ENCODE measurements at places on chromosomes 1 and 21.
A peak's percentile ranks its signal among the peaks of the same experiment; 100 is the strongest.

- DNase-seq, result no peak
Observed at GRCh38 chr21:42417533-42417932, 13.8 kb downstream of the UBASH3A start.

- DNase-seq, result no peak
Observed at GRCh38 chr1:66351913-66352312, 182.0 kb upstream of the SGIP1 start.

- DNase-seq, result no peak
Observed at GRCh38 chr1:54439550-54440223, 33.5 kb upstream of the SSBP3 start.

- DNase-seq, result no peak
Observed at GRCh38 chr1:185334182-185334581, 17.1 kb upstream of the IVNS1ABP start.

DNA sequence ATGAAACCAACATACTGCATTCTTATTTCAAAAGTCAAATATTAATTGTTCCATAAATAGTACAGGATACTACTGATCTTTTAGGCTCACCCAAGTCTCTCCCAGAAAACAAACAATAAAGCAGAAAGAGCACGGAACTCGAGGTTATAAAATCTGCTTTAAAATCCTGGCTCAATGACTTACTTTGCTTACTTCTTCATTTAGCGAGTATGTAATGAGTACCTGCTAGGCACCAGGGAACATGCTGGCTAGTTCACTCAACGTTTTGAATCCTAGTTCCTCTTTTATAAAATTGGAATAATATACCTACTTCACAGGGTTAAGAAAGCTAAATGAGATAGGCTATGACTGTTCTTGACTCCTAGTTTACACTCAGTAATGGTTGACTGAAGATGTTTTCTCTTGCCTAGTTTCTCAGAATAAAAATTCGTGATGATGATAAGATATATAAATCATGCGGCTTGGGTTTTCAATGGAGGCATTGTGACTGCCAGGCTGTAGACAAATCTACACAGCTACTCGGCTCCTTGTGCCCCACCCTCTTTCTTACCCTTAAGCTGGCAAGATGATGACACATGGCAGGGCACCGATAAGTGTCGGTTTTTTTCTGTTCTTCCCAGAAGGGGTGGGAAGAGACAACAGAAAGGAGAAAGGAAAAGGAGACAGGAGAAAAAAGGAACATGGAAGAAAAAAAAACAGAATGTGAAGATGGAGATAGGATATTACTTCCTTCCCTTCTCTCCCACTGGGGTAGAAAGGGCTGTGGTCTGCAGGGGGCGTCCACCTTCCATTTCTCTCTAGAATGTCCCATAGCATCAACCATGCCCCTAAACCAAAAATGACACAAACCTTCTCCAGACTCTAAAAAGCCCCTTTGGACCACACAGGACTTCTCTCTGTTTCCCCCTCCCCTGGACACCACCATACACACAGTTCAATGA lies 507.1 kb downstream of the SMYD3 start:
- no peak for DNase-seq

DNA sequence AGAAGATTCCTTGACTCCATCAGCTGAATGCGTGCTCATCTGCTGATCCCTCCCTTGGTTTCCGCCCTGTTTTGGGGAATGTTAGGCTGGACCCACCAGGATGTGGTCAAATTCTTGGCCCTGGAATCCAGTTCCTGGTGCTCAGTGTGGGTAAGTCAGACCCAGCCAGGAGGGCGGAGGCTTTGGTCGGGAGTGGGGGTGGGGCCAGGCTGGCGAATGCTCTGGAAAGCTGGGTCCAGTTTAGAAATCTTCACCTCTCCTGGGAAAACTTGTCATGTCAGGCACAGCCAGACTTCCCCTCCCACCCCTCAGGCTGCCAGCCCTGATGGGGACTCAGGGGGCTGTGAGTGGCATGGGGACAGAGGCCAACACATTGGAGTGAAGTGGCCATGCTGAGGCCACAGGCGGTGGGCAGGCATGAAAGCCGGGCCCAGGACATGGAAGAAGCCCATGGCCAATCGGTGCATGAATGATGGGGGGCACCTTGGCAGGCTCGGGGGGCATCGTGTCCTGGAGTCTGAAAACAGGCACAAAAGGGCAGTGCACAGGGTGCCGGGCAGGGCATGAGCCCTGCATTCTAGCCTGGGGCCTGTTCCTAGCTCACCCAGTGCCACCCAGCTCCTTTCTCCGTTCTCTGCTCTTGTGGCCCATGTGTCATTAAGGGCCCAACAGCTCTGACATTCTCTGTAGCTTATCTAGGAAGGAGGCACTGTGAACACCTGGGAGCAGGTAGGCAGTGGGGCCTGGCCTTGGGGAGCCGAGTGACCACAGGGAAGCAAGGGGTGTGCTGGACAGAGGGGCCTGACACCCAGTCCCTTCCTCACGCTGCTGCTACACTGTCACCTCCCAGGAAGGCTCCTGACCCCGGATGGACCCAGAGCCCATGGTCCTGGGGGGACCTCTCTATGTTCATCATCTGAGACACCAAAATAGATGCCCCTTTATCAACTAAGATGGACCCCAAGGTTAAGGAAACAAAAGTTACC lies 14.6 kb upstream of the PADI1 start:
- DNase-seq, result peak; percentile 91

GRCh38 chr21:16427587-16428087 lies 697.9 kb downstream of the USP25 start:
- DNase-seq, result no peak

GRCh38 chr1:89487972-89488371 lies 36.7 kb upstream of the LRRC8B start:
- DNase-seq, result no peak

DNA sequence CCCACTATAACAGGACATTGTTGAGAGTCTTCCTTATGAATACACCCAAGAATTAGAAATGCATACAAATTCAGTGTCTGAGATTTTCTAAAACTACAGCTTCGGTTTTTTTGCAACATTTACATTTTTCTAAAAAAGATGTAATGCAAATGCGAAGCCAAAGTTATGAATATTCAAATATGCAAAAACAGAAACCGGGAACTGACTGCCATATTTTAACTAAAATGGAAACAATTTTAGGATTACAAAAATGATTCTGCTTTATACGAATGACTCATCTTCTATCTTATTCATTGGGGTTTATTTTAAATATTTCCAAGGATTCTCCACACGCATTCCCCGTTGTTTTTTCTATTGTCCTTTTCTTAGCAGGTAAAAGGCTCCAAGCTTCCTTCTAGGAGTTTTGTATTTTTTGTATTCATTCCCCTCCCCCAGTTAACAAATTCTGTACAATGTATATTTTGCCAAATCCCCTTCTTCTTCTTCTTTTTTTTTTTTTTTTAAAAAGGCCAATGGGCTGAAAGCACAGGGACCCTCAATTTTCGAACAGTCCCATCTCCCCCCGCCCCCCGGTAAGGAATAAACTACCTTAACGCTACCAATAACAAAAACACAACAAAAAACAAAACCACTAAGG lies 1.0 kb downstream of the ARPC5 start:
- DNase-seq, result no peak

- no peak for DNase-seq
Observed at GRCh38 chr1:98112626-98113025, 191.8 kb upstream of the DPYD start.

GRCh38 chr1:17687145-17687544 lies 68.0 kb upstream of the ACTL8 start:
- peak; percentile 70 for DNase-seq

GRCh38 chr1:87757676-87758075 lies 429.0 kb downstream of the LMO4 start:
- DNase-seq, result no peak

- no peak for DNase-seq
Observed at GRCh38 chr1:65420590-65421350, at the start of the genes LEPR and LEPROT. Gene LEPR, plus strand, starts transcription at chr1:65420668. Its CDS starts 144,898 bp downstream, at chr1:65565566. Gene LEPROT, plus strand, starts transcription at chr1:65420668. Its CDS starts 57 bp downstream, at chr1:65420725.

GRCh38 chr21:29475329-29475728 lies 176.6 kb downstream of the BACH1 start:
- DNase-seq, result no peak

DNA sequence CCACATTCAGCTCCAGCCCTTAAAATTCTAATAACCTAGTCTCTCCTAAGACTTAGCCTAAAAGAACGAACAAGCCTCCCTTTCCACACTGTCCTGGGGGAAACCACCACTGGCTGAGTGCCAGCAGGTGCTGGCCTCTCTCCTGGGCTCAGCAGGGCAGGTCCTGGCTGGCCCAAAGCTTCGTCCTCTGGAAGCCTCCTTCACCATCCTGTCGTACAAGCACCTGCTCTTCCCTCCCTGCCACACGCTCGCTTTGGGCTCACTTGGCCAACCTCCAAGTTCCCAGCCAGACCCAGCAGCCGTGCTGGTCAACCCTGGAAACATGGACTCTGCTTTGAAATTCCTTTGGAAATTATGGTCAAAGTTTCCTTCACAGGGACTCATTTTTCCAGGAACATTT lies 58.2 kb upstream of the SLC25A33 start:
- DNase-seq, result no peak

DNA sequence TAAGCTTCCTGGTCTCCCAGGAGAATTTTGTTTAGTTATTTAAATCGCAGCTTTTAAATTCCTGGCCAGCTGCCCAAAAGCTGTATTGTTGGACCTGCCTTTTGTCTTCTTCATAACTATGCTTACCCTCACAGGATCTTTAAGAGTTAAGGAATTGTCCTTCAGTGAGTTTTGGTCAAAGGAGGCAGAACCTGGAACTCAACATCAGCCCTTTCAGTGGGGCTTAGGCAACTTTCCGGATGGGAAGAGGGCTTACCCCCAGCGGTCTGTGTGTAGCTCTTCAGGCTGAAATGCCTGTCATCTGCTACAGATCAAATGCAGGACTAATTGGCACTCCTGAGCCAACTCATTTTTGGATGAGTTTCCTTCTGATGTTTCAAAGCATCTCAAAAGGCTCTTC lies 402.6 kb downstream of the SIPA1L2 start:
- peak; percentile 29 for DNase-seq

DNA sequence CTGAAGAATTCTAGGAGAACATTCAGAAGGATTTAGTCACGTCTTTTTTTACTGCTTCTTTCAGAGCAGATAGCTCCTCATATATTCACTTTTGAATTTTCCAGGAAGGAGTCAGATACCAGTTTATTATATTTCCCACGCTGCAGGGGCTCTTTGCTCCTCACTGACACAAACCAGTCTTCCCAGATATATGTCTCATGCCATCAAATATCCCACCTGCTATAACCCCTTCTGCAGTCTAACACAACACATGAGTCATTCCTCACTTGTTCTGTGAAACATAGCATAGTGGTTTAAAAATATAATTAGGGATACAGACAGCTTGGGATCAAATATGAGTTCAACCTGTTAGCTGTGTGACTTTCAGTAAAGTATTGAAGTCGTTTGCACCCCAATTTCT lies 251.7 kb upstream of the DPYD start:
- no peak for DNase-seq

DNA sequence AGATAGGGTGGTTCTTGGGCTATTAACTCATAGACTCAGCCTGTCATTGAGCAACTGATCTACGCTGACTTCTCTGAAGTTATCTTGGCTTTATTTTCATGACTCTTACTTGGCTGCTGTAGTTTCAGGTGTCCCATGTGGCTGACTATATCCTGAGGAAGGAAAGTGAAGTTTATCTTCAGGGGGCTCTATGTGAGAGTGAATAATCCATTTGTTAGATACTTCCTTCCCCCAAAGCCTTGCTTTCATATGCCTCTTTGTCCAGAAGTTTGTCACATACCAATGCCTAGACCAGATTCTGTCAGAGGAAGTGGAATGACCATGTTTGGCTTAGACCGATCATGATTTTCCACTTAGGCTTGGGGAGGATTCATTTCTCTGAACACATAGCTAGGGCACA lies 27.9 kb upstream of the C1orf87 start:
- DNase-seq, result no peak

GRCh38 chr1:198830412-198830811 lies 191.6 kb downstream of the PTPRC start:
- DNase-seq, result no peak

GRCh38 chr1:160211046-160211790 lies 6.0 kb downstream of the PEA15 start:
- DNase-seq, result no peak

GRCh38 chr1:220691053-220691684 lies 1.0 kb downstream of the C1orf115 start:
- no peak for DNase-seq

- no peak for DNase-seq
Observed at GRCh38 chr1:9805006-9805508, 18.7 kb downstream of the CLSTN1 start.

GRCh38 chr1:119721896-119722295 lies 10.2 kb downstream of the PHGDH start:
- no peak for DNase-seq

- DNase-seq, result no peak
Observed at GRCh38 chr21:38121888-38122720, 134.7 kb upstream of the KCNJ15 start.

DNA sequence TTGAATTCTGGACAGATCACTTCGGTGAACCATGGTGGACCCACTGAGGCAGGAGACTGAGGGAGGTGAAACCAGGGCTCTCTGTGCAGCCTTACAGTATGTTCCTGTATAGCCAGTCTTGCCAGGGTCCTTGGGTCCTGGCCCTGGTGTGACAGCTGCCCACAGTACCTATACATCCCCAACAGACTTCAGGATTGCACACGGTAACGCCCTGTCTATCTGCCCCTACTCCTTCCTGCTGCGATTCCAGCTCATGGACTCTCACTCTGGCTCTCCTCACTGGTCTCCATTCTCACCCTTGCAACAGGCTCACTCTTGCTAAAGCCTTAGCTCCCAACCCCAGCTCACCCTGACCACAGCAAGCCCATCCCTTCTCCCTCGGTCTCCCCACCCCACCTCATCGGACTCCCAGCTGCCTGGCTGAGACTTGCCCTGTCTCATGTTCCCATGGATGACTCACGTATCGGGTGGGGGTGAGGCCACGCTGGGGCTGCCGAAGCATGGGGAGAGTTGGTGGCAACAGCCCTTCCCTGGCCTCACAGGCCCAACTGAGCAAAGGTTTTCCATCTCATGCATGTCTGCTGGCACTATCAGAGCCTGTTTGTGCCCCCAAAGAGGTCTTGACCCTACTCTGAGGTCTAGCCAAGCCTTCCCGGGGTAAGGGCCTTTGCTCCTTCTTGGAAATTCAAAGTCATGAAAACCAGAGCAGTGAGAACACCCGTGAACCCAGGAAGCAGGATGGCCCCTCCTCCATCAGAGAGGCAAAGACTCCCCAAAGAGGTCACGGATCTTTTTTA lies 7.1 kb downstream of the PHLDA3 start:
- DNase-seq, result peak; percentile 98

GRCh38 chr1:241495741-241496140 lies 23.8 kb downstream of the FH start:
- no peak for DNase-seq

DNA sequence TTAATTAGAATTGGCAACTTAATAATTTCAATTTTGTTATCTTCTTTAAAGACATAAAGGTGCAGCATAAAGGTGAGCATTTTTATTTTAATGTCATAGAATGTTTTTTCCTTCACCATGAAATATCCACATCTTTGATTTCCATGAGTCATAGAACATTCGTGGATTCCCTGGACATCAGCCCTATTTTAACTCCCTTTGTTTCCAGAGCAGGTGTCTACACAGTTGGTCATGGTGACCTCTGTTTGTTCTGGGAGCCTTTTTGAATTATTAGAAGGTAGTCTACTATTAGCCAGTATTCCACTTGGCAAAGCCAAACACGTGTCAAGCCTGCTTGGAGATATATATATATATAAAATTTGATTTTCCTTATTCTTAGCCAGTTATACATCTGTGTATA lies 572.9 kb downstream of the LTN1 start:
- no peak for DNase-seq

GRCh38 chr1:193940176-193940575 lies 753.8 kb upstream of the B3GALT2 start:
- no peak for DNase-seq

Data from fibroblast of gingiva (primary cell).